ENCODE measurements at places on chromosomes 3 and 15.

GRCh38 chr3:16849229-16849628 is 35.5 kb upstream of the PLCL2 start:
- DNase-seq = peak; percentile 75

- peak; percentile 59 for DNase-seq
Observed at GRCh38 chr3:138332472-138333073, 2.9 kb upstream of the NME9 start.

DNA sequence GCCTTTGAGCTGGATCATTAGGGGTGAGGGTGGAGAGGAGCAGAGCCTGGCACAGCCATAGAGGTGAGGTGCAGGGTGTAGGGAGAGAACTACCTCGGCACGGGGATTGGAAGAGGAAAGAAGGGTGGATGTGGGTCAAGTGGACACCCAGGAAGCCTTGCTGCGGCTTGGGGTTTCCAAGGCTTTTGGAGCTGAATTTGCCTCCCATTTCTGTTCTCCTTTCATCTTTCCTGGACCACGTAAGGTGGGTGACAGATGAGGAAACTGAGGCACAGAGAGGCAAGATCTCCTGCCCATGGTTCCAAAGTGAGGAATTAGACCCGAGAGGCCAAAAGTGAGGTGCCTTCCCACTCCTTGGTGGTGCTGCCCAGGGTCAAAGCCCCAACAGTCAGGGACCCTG is 35.4 kb upstream of the SFMBT1 start:
- DNase-seq = no peak

- DNase-seq = no peak
Observed at GRCh38 chr3:75180235-75180944, 483.7 kb upstream of the FRG2C start.

- no peak for DNase-seq
Observed at GRCh38 chr3:122969585-122970469, 57.7 kb downstream of the SEMA5B start.

GRCh38 chr3:95407709-95408463 is 1345.0 kb downstream of the NSUN3 start:
- peak; percentile 81 for DNase-seq

DNA sequence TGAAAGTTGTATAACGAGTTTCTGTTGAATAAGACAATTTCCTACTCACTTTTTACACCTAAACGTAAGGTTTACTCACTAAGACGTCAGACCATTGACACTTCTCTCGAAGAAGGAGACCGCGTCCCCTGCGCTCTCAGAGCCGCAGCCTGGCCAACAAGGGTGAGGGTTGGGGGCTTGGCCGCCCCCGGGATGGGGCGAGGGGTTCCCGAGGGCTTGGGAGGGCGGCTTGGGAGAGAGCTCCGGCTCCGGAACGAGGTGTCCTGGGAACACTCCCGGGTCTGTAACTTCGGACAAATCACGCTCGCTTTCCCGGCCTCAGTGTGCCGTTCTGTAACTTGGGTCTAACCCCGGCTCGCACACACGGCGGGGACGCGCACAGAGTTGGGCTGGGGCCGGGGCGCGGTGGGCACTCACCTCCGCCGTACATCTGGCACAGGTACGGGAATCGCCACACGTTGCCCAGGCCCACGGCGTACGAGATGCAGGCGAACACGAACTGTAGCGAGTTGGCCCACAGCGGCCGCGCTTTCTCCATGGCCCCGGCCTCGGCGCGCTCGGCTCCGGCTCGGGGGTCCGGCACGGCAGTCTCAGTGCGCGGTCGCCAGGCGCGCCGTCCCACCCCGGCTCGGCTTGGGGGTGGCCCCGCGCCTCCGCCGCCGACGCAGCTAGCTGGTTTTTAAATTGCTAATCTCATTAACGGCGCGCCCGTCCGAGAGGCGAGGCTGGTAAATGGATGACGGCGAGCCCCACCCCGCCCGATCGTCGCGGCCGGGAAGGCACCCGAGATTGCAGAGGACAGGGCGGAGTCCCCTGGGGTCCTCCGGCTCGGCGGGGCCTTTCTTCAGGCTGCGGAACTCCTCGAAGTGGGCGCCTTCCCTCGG is at the start of gene SLC6A20:
SLC6A20 (minus strand) TSS at position 655 of the 884 bp plus-strand sequence; CDS start at position 538, 117 bp downstream.
- peak; percentile 72 for DNase-seq

- DNase-seq = peak; percentile 5
Observed at GRCh38 chr3:159739969-159740368, 248.7 kb upstream of the IL12A start.

GRCh38 chr15:59532770-59533379 is 78.7 kb upstream of the GCNT3 start:
- peak; percentile 80 for DNase-seq

GRCh38 chr3:66404197-66404596 is 96.6 kb downstream of the LRIG1 start:
- DNase-seq = no peak

- no peak for DNase-seq
Observed at GRCh38 chr3:149753717-149754116, 1.4 kb upstream of the COMMD2 start.

- DNase-seq = no peak
Observed at GRCh38 chr3:128083980-128084674, 31.9 kb downstream of the SEC61A1 start.

DNA sequence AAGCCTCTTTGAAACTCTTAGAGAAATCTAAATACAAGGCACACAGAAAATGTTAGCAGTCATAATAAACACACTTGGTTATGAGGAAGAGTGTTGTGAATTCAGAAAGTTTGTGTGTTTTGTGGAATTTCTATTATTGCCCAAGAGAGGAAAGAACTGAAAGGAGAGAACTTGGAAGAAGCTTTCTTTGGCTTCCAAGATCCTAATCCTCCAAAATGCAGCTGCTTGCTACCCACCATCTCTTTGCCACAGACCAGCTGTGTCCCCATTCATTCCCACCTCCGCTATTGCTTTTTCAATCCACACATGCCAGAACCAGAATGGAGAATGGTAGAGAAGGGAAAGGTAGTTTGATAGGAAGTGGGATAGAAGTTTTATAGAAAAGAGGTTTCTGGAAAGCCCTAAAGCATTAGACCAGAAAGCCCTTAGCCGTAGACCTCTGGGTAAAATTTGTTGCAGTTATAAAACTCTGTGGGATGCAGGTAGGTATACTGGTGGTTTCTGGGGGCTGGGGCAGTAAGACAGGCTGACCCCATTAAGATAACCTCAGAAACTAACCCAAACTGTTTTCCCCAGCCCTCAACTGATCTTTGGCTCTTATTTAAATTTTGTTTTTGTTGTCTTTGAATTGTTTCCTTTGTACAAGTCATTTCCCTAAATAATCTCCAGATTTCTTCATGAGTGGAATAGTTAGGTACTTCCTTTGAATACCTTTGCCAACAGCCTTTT is 108.5 kb downstream of the FILIP1L start:
- peak; percentile 10 for DNase-seq

DNA sequence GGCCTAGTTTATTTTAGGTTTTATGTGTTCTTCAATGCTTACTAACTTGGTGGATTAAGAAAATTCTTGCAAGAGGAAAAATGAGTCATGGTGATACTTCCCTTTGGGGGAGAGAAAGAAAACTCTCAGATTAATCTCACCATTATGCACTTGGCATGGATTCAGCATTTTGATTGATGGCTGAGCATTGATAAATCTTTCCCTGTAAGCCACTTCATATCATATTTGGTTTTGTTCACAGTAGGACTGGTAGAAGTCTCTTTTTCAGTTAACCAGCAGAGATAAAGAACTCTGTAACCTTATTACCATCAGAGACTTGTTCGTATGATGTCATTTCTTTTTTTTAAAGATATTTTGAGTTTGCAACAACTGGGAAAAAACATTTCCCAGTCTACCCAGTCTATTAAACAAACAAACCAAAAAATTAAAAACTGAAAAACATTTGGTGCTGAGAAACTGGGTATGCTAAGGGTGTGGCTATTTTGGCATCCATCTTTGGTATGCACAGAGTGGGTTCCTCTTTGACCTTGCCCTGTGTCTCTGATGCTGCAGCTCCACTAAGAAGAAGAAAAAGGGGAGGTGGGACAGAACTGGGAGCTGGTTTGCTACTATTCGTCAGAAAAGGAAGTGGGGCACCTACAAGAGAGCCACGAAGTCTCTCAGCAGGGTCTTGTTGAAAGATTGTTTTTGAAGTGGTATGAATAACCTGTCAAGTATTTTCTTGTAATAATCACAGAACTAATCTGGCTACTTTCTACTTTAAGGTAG is 17.2 kb downstream of the TMOD3 start:
- no peak for DNase-seq

GRCh38 chr3:17553080-17553479 is 189.4 kb downstream of the TBC1D5 start:
- no peak for DNase-seq

GRCh38 chr15:63314409-63314808 is 37.0 kb downstream of the APH1B start:
- DNase-seq = no peak

DNA sequence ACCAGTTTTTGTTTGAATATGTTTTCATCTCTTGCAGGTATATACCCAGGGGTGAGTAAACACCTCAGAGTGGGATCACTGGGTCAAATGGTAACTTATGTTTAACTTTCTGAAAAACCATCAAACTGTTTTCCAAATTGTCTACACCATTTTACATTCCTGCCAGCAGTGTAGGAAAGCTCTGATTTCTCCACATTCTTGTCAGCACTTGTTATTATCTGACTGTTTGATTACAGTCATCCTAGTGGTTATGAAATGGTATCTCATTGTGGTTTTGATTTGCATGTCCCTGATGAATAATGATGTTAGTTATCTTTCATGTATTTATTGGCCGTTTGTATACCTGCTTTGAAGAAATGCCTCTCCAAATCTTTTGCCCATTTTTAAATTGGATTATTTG is 13.8 kb downstream of the FSD2 start:
- DNase-seq = no peak

GRCh38 chr3:72972706-72973030 is 23.9 kb upstream of the PPP4R2 start:
- DNase-seq = no peak

DNA sequence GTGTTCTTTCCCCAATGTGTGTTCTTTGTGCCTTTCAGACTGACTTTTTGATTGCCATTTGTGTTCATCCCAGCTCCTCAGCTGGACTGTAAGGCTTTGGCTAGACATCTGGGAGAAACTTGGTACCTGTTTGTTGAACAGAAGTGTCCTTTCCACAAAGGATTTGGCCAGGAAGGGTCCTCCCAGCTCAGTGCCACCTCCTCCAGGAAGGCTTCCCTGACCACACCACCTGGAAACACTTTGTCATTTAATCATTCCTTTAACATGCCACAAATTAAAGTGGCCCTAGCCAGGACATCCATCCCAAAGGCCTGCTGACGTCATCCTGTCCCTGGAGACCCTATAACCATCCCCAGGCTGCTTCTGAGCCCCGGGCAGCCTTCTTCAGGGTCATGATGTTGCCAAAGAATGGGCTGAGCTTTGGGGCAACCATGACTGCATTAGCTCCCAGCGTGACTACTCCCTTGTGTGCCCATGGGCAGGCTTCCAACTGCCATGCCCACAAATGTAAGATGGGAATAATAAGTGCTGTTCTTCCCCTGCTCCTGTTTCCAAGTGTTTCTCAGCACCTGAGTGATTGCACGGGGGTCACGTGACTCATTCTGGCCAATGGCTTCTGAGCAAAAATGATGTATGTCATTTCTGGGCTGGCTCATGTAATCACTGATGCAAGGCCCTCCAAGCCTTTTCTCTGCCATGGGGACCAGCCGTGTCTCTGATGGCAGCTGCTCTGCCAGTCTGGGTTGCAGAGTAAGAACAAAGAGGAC is 112.5 kb upstream of the SMAD3 start:
- DNase-seq = no peak

GRCh38 chr15:89450076-89451006 is 46.0 kb downstream of the RHCG start:
- DNase-seq = no peak

- DNase-seq = no peak
Observed at GRCh38 chr3:84962415-84962814, 3.6 kb downstream of the CADM2 start.

DNA sequence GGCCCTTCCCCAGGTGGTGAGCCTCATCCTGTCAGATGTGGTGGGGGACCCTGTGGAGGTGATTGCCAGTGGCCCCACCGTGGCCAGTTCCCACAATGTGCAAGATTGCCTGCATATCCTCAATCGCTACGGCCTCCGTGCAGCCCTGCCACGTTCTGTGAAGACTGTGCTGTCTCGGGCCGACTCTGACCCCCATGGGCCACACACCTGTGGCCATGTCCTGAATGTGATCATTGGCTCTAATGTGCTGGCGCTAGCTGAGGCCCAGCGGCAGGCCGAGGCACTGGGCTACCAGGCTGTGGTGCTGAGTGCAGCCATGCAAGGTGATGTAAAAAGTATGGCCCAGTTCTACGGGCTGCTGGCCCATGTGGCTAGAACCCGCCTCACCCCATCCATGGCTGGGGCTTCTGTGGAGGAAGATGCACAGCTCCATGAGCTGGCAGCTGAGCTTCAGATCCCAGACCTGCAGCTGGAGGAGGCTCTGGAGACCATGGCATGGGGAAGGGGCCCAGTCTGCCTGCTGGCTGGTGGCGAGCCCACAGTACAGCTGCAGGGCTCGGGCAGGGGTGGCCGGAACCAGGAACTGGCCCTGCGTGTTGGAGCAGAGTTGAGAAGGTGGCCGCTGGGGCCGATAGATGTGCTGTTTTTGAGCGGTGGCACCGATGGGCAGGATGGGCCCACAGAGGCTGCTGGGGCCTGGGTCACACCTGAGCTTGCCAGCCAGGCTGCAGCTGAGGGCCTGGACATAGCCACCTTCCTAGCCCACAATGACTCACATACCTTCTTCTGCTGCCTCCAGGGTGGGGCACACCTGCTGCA is 4.8 kb downstream of the GLYCTK start:
- no peak for DNase-seq

- DNase-seq = peak; percentile 49
Observed at GRCh38 chr15:72813345-72814004, 29.9 kb upstream of the ADPGK start.

DNA sequence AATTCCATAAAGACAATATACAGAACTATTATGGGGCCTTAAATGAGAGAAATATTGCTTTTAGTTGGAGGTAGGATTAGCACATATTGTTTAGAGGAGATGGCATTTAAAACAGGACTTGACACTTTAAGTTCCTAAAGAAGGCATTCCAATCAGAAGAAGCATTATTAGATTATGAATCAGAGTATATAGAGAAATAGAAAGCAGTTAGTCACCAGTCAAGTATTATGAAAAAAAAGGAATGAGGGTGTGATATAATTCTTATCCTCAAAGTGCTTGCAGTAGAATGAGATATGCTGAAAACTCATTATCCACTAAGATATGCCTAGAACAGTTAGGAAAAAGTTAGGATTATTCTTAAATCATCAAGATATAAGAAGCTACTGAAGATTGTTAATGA is 456.2 kb downstream of the ZNF385D start:
- no peak for DNase-seq

DNA sequence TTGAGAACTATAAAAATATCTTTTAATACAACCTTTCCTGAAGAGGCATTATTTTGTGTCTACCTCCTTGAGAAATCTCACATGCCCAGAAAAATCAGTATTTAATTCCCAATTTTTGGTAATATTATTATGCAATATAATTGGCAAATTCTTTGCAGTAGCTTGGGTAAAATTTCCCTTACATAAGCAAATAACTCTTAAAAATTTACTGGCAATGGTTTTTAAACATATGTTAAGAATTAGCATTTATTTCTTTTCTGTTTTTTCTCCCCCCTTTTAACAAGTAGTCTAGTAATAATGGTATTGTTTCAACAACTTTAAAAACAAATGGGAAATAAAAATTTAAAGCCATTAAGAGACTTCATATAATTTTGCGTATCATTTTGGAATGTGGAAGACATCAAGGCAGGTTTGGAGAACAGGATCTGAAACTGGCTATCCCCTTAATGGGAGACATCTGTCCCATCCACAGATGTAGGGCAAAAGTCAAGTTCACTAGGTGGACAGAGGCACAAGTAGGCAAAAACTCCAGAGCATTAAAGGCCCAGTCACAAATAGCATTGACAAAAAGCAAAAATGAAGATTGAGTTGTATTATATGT is 89.6 kb upstream of the AADACL2 start:
- DNase-seq = no peak
